ENCODE measurements at places on chromosomes 11 and 22. TPM values are rescaled to one million over a fixed set of nuclear protein-coding genes. Genes with fewer than 3 reads are reported as not detected.

Gene ZC3H12C
- 3.0 TPM for total RNA-seq

Gene OR51B5
- 0.14 TPM for total RNA-seq

Gene LSP1
- 179 TPM for total RNA-seq

Gene SEZ6L
- 0.90 TPM for total RNA-seq

Gene EFCAB6
- 1.1 TPM for total RNA-seq

Measured in thymus (tissue), 14 donors.